ENCODE measurements at places on chromosomes 16 and 17.
A peak's percentile ranks its signal among the peaks of the same experiment; 100 is the strongest.

DNA sequence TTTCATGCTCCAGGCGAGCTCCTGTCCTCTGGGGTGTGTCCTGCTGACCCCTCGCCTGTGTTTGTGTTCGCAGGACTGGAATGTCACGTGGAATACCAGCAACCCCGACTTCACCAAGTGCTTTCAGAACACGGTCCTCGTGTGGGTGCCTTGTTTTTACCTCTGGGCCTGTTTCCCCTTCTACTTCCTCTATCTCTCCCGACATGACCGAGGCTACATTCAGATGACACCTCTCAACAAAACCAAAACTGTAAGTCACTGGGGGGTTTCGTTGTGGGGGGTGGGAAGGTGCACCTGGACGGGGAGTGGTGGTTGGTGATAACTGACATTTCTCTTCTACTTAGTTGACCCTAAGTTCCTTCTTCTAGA is 58.3 kb downstream of the ABCC1 start:
- no peak for DNase-seq

DNA sequence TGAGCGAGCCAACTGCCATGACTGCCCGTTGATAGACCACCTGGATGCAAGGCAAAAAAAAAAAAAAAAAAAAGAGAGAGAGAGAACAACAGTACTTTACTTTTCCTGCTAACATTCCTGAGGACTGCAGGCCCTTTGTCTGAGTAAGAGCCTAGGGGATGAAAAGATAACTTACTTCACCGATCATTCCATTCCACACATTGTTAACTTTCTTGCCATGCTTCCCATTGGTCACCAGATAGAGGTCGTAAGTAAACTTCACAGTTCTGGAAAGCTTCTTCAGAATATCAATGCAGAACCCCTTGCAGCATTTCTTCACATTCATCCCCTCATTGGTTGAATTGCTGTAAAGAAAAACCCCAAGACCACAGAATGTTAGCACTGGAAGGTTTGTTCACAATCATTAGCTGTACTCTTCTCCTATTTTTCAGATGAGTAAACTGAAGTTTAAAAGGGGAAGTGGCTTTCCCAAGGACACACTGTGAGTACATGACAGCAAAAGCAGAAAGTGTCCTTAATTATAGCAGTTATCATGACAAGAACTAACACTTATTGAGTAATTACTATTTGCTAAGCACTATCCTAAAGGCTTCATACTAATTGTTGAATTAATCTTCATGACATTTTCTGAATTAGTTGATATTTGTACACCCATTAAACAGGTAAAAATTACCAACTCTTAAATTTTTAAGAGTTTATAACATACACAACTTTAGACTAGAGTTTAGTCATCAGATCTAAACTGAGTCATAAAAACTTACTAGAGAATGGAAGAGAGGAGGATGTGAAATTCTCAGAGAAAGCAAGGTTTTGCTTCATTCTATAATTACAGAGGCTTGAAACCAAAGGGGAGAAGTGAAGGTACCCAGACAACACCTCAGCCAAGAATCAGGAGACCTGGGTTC is 341.2 kb downstream of the GRIN2A start:
- DNase-seq = no peak

DNA sequence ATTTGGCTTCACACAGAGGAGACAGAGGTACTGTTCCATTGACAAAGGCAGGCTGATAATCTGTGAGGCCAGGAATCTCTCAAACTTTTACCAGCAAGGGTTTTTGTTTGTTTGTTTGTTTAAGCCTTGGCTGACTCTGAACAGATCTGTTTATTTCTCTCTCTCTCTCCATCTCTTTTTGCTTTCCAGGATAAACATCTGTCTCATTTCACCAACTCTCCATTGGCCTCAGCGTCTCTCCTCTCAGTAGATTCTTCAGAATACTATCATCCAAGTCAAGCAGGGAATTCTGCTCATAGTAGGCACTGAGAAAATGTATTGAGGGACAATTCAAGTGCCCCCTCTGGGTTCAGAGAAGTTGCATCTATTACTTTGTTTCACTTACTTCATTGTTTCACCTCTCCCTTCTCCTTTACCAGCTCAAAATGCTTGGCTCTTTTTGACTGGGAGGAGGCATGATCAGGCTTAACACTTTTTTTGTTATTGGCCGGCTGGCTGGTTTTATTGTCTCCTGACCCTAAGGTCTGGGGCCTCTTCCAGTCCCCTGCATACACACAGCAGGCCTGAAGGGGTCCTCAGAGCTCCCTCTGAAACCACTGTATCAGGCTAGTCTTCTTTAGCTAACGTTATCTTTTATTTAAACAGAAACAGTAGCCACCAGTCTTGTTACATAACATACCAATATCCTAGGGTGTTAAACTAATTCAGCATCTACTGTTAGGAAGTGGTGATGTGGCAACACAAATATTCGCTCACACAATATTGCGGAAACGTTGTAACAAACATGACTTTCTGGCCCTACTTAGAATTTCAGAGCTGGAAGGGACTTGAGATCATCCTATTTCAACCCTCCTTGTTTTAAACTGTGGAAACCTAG is 2.0 kb upstream of the YPEL2 start:
- no peak for DNase-seq

DNA sequence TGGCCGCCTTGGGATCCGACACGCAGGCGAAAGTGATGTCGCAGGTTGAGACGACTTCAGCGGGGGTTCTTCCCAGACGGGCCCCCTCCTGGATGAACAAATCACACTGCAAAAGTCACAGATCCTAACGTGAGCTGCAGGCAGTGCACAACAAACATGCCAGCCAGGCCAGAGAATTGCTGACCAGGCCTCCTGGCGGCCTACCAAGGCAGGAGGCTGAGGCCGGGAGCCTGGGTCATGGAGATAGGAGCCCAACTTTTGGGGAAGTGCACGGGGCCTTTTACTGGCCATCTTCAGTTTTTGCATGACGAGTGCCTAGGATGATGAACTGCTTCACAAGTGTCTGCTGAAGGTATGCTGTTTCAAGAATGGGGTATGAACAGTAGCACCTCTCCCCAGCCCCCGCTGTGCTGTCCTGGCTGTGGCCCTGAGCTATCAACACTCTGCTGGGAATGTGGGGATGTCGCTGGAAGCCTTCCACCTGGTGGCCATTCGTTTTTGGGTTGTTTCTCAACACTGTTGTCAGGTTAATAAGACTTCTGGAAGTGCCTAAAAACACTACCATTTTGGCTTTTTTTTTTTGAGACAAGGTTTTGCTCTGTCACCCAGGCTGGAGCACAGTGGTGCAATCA is 12.2 kb upstream of the ROGDI start:
- DNase-seq = no peak

DNA sequence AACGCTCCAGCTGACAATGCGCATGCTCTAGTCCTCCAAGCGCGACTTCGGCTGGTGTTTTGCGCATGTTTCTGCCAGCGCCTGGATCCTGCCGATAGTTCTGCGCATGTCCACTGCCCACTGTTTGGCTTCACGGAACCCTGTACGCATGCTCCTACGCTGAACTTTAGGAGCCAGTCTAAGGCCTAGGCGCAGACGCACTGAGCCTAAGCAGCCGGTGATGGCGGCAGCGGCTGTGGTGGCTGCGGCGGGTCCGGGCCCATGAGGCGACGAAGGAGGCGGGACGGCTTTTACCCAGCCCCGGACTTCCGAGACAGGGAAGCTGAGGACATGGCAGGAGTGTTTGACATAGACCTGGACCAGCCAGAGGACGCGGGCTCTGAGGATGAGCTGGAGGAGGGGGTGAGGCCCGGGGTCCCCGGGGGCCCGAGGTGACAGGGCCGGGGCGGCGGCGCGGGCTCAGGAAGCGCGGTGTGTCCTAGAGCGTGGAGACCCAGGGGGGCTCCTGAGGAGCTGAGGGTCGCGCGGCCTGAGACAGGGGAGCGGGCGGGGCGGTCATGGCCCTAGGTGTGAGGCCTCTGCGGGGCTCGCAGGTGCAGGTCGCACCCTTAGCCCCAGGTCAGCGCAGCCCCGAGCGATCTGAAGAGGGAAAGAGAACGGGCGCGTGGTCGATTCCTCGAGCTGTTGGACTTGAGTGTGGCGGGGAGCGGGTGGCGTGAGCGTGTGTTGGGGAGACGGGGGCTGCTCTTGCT is at the start of the genes RPS6KB1 and TUBD1:
Gene RPS6KB1, plus strand, starts transcription at position 198 of the 752 bp plus-strand sequence. Its CDS starts 64 bp downstream, at position 262.
Gene TUBD1, minus strand, starts transcription at position 20 of the 752 bp plus-strand sequence. CDS start 1,941 bp downstream, outside the sequence.
- DNase-seq = peak; percentile 96

GRCh38 chr17:19311421-19312215 is 50.9 kb downstream of the B9D1 start:
- peak; percentile 9 for DNase-seq

GRCh38 chr17:75695830-75696271 is 25.4 kb upstream of the ITGB4 start:
- no peak for DNase-seq

DNA sequence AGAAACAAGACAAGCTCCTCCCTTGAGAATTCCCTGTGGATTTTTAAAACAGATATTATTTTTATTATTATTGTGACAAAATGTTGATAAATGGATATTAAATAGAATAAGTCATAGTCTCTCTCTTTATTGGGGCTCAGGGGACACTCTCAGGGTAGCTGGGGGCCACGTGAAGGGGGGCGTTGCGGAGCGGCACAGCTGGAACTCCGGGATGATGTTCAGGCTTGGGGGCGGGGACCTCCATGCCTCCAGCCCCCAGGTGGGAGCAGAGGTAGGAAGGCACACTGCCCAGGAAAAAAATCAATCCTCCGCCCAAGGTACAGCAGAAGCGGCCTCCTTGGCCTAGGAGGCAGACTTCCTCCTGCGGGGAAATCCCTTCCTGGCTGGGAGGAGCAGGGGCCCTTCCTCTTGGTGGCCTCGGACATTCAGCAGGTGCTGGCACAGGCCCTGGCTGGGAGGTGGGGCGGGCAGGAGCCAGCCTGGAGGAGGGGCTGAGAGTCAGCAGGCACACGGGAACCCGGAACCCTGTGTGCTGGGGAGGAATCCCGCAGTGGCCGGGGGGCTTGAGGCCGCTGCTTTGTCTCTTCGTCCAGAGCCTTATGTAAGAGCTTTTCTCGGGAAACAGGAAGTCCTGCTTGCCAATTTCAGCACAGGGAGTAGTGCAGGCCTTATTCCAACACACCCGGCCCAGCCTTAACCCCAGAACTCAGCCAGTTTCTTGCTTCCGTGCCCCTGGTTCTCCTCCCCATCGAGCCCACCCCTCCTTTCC is 591 bp upstream of the TNFSF13 start:
- no peak for DNase-seq

- DNase-seq = no peak
These were observed 21.8 kb upstream of the ANKFN1 start for GRCh38 chr17:56131431-56131830.

DNA sequence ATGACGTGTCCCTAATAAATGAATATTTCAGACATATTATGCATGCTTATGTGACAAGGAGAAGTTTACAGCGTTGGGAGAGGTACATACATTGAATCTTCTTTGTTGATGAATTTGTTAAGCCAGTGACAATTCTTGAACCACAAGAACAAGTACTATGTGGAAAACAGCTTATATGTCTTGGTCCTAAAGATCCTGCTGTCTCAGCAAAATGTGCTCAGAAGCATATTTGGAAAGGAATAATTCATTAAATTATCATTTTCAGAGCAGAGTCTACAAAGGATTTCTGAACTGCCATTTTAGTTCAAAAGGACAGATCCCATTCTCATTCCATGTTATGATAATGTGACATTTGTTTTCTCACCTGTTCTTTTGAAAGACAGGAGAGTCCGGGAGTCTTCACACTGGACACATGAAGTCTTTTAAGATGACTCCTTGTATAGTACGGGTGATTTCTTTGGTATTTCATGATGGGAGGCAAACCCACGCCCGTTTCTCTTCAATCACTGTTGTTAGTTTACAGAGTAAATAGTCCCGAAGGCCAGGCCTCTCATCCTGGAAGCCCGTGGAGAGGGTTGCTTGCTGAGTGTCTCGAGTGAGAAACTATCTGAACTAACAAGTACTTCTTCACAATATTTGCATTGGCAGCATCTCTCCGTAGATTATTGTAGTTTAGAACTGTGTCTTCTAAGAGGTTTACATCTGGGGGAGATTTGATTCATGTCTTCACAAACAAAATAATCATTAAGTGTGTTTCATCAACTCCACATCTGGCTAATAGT is 26.7 kb downstream of the VPS35L start:
- no peak for DNase-seq

DNA sequence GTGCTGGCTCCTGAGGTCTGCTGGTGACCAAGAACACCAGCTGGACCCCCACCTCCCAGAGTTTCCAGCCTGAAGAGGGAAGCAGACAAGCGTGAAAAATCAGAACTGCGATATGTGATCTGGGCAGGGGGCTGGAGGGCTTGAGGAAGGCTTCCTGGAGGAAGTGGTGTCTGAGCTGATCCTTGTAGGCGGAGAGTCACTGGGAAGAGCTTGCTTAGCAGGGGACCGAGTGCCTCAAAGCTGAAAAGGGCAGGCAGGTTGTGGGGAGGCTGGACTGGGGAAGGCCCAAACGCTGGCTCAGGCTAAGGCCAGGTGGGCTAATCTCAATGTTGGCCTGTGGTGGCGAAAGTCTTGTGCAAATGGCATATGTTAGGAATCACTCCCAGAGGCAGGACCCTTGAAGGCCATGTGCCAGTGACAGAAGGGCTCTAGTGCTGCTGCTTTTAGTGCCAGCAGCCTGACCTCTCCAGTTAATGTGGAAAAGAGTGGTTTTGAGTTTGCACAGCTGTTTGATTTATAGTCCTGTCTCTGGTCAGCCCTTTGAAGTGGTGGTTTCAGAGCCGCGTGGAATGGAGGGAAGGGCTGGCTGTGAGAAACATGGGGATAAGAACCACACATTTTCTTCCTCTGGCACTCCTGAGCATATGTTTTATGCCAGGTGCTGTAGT is 85.3 kb upstream of the LGALS9 start:
- DNase-seq = no peak

DNA sequence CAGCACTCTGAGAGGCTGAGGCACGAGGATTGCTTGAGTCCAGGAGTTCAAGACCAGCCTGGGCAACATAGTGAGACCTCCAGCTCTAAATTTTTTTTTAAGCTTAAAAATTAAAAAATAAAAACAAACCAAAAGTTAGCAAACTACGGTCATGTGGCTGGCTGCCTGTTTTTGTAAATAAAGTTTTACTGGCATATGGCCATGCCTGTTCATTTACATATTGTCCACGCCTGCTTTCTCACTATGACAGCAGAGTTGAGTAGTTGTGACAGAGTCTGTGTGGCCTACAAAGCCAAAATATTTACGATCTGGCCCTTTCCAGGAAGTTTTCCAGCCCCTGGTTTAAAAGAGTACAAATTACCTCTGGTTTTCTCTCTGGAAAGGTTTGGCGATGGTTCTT is 3.3 kb downstream of the SLX4 start:
- DNase-seq = no peak

DNA sequence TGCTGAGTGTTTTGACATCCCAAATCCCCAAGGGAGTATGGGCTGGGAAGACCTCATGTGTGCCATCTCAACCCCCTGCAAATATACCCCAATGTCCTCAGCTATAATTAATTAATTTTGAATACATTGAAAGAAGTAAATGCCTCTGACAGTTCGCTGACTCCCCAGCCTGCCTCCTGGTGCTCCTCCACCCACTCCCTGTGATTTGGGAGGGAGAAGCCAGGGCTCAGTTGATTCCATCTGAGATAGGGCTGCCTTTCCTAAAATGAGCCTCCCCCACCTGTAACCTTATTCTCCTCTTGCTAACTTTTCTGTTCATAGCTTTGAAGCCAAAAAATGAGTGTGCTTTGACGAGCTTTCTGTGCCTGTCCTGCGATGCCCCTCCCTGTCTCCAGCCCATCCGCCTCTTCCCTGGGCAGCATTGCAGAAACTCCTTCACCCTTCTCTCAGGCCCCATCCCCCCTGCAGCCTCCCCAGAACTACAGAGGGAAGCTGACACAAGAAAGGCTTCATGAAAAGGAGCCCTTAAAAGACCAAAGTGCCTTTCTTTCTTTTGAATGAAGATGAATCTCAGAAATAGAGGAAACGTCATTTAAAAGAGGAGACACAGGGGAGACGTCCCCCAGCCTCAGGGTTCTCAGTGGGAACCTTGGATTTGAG is 70.3 kb downstream of the HLF start:
- no peak for DNase-seq
